ENCODE measurements at places on chromosomes 1 and 21.

GRCh38 chr1:38819516-38819915, 40.1 kb downstream of the RRAGC start:
- DNase-seq, result no peak

DNA sequence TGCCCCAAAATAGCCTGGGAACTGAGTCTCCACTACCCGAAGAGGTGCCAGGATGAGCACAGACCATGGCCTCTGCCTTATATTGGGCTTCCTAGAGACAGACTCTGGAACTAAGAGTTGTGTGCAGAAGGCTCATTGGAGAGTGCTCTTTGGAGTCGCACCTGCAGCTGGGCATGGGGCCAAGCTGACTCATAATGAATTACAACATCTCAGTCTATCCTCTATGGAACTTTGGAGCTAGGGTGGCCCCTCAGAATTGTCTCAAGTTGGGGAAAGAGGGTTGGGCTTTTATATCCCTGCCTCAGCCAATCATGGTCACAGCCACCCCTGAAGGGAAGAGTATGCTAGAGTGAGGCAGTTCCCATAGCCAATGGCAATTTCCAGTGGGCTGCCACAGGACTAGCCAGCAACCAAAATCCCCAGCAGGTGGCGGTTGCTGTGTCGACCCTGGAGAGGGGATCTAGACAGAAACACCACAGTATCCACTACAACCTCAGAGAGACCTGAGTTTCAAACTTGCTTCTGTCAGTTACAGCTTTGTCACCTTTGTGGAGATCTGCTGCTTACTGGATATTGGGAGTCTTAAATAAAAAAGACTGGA, 93.8 kb downstream of the DMRTA2 start:
- peak; percentile 34 for DNase-seq

- peak; percentile 58 for DNase-seq
These were observed 26.2 kb upstream of the DYNLT5 start for GRCh38 chr1:66725885-66726665.

- DNase-seq, result peak; percentile 30
These were observed 674 bp downstream of the CEP350 start for GRCh38 chr1:179955287-179955680.

- no peak for DNase-seq
These were observed 21.8 kb downstream of the POFUT2 start for GRCh38 chr21:45265721-45266517.

GRCh38 chr1:38716229-38716628, 143.3 kb downstream of the RRAGC start:
- DNase-seq, result no peak

DNA sequence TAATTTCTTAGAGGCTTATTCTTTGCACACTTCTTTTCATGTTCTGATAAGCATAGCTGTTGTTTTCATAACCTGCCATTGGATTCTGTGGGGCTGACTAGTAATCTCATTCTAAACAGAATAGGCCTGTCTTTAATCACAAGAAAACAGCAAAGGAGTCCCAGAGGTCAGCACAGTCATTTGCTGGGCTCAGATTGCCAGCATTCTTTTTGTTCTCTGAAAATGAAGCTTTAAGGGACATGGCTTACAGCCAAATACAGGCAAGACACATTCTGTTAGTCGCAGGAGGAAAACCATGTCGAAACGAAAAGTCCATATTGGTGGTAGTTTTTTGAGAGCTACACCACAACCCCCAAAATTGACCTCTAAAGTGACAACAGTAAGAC, 75.0 kb downstream of the MRPS6 start:
- no peak for DNase-seq

GRCh38 chr1:229086091-229086490, 184.8 kb upstream of the RAB4A start:
- DNase-seq, result no peak

- DNase-seq, result no peak
These were observed 20.9 kb upstream of the RPL11 start for GRCh38 chr1:23670709-23671108.

GRCh38 chr1:227899820-227900449, 47.8 kb downstream of the WNT9A start:
- DNase-seq, result no peak

DNA sequence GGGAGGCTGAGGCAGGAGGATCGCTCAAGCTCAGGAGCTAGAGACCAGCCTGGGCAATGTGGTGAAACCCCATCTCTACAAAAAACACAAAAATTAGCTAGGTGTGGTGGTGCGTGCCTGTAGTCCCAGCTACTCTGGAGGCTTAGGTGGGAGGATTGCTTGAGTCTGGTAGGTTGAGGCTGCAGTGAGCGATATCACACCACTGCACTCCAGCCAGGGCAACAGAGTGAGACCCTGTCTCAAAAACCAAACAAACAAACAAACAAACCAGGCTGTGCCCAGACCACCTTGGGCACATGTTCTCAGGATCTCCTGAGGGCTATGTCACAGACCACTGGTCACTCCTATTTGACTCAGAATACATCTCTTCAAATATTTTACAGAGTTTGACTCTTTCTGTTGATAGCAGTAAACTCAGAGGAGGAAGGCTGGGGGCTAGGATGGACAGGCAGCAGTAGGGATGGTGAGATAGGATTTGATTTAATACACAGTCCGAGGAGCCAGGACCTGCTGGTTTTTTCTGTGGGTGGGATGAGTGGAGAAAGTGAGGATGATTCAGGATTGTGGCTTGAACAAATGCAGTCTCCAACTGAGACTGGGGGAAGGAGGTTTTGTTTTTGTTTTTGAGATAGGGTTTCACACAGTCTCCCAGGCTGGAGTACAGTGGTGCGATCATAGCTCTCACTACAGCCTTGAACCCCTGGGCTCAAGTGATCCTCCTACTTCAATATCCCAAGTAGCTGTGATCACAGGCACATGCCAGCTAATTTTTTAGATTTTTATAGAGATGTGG, 46.5 kb downstream of the OLFML3 start:
- DNase-seq, result peak; percentile 56

DNA sequence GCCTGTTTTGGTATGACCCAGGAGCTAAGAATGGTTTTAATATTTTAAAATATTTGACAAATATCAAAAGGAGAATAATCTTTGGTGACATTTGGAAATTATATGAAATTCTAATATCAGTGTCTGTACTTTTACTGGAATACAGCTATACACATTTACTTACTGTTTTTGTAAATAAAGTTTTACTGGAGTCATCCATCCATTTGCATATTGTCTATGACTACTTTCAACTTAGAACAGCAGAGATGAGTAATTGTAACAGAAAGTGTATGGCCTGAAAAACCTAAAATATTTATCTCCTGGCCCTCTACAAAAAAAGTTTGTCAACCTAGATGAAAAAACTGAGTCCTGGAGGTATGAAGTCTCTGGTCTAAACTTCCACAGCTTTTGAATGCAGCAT, 5.8 kb upstream of the MAP3K7CL start:
- DNase-seq, result no peak

DNA sequence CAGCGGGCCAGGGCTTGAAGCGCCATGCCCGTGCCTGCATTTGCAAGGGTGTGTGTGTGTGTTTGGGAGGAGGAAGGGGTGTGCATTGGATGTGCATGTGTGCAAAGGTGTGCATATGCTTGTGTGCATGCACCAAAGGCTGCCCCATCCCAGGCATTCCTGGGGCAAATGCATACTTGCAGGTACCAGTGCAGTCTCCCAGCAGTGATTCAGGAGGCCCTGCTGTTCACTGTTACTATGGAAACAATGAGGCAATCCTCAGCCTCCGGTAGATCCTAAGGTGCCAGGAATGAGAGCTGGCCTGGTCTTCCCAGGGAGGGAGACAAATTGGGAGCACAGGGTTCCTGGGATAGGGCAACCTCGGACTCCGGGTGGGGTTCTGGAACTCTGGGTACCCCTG, 7.5 kb upstream of the FNDC5 start:
- peak; percentile 38 for DNase-seq

- DNase-seq, result peak; percentile 94
These were observed 7.4 kb upstream of the MPL start for GRCh38 chr1:43329995-43330751.

All from HT1080 (cell line).